ENCODE measurements at places on chromosomes 2 and 18.

DNA sequence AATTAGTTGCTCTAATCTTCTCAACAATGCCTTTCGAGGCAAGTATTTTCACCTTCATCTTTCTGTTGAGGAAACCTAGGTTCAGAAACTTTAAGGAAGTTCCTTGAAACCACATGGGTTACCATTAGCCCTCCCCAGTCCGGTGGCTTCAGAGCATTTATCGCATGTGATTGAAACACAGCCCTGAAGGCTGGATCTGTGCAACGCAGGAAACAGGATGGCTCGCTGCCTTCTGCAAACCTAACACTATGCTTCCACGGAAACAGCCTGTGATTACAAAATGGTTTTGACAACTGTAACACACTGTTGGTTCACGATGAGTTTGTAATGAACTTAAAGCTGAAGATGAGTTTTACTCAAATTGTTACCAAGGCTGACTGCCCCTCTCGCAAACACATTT is 68.5 kb downstream of the EPB41L3 start:
- DNase-seq = no peak

DNA sequence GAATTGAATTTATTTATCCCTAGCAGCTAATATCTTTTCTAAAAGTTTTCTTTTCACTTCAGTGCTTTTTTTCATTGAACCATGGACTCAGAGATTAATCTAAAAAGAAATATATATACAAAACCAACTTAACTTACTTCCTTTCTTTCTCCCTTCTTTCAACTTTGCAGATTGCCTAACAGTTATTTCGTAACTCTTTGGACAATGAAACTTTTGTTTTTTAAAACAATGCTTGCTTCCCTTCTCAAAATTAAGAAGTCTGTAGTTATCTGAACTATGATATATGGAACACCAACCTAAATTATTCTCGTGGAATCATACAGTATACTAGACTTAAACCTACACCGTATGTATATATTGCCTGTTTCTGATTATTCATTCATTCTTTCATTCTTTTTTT is 62.9 kb downstream of the MIB1 start:
- DNase-seq = no peak

DNA sequence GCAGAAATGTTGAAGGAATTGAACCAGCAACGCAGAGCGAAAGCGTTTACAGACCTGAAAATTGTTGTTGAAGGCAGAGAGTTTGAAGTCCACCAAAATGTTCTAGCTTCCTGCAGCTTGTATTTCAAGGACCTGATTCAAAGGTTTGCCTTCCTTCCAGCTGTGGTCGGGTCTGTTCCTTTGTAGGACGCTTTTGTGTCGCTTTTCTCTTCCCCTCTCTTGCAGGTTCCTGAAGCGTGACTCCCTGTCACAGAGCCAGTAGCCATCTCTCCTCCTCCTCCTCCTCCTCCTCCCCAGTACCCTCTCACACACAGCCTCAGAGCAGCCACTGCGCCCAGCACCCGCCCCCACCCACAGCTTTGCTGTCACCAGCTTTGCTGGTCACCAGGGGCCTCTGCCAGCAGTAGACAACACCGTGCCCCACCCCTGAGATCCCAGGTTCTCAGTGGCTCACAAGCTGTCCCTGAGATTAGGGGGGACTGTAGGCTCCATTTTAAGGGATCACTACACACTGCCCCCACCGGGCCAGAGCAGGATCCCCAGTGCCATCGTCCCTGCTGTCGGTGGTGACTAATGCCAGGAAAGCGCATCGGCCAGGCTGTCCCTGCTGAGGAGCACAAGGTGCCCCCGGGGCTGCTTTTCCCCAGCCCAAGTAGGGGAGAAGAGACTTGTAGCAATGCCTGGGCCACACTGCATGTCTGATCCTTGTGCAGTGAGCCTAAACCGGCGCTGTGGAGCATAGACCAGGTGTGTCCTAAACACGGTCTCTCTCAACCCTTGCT is 242.3 kb downstream of the ATAD2B start:
- no peak for DNase-seq

GRCh38 chr2:45114221-45114955 is 105.1 kb upstream of the SIX2 start:
- no peak for DNase-seq

DNA sequence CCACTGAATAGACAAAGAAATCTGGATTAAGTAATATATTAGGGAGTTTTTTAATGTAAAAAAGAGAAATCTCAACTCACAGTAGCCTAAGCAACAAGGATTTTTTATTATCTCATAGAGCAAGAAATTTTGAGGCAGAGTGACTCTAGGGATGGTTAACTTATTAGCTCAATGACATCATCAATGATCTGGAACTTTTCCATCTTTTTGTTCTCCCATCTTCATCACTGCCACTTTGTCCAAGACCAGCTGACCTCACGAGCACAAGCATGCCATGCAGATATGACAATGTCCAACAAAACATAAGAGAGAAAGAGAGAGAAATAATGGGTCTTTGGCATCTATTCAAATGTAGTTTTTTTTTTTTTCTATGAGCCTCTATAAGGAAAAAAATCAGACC is 211.8 kb upstream of the RND3 start:
- DNase-seq = no peak

GRCh38 chr2:127357591-127357990 is 30.2 kb downstream of the MAP3K2 start:
- DNase-seq = no peak

DNA sequence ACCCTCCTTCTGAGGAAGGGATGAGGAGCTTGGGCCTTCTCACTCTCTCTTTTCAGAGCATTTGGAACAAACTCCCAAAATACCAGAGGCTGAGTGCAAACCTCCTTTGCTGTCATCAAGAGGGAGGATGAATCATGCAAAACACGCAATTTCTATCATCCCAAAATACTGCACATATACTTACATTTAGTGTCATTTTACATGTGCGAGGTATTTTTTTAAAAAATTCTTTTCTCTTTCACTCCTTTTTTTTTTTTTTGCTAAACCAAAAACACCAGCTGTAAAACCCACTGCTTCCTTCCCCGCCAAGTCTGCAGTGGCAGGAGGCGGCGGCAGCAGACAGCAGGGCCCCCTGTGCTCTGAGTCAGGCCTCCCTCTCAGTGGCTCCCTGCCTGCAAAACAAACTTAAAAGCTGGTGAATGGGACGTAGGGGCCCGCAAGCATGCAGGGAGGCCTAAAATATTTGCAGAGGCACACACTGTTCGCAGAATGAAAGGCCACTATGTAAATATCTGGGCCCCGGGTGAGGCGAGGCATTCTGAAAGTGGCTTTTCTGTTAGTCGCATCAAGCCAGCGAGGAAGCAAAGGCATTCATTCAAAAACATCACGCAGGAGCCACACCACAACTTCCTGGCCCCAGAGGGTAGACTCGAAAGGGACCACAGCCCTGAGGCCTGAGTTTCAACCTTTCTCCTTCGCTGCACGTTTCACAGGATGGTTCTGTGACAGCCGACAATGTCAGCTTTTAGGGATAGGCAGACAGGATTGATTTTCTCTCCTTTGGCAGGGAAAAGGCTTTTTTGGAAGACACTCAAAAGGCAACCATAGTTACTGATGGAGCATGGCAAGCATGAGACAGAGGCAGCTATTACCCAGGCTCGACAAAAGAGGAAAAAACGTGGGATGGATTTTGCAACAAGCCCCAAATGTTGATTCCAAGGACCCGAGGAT is 73.4 kb downstream of the ACTR2 start:
- peak; percentile 27 for DNase-seq

- DNase-seq = no peak
Observed at GRCh38 chr18:7023581-7023980, 94.0 kb downstream of the LAMA1 start.

- DNase-seq = no peak
Observed at GRCh38 chr2:135163306-135163705, 111.2 kb downstream of the RAB3GAP1 start.

DNA sequence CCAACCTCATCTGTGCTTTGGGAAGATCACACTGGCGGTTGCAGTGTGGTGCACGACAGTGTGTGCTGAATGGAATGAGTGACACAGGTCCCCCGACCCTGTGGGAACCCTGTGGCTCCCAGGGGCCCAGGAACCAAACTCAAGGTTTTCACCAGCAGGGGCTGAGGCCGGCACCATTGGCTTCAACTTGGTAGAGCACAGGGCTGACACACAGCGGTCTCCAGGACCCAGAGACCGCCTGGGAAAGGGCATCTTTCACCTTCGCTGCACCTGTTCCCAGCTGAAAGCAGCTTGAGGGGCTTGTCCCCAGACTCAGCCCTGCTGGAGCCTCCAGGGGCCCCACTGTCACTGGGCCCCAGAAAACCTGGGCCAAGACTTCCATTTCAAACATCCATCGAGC is 59.0 kb upstream of the ODC1 start:
- DNase-seq = no peak

DNA sequence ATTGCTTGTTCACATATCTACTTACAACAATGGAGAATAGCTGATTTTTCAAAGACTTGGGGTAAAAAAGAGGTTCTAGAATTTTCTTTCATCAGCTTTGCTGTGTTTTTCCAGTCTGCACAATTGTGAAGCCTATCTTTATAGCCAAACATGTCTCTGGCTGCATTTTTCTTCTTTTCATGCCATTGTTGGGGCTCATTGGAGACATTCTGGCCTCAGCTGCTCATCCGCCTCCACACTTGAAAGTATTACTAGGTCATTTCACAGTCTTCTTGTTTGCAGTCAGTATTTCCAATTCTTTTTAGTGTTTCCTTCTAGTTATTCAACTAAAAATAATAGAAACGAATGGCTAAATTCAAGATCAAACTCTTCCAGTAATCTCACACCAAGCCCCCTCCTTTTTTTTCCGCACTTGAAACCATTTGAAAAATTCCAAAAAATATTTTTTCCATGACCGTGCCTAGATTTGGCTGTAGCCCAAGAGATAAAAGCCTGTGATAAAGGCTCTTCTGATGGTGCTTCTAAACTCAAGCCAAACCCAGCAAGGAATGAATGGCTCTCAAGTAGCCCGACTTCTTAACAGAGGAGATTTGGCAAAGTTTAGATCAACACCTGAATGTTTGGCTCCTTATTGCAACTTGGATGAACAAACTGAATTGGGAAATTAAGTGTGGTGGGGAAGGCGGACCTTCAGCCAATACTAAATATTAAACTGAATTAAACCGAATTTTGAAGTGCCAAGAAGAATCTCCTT is 103.4 kb downstream of the NRP2 start:
- no peak for DNase-seq

DNA sequence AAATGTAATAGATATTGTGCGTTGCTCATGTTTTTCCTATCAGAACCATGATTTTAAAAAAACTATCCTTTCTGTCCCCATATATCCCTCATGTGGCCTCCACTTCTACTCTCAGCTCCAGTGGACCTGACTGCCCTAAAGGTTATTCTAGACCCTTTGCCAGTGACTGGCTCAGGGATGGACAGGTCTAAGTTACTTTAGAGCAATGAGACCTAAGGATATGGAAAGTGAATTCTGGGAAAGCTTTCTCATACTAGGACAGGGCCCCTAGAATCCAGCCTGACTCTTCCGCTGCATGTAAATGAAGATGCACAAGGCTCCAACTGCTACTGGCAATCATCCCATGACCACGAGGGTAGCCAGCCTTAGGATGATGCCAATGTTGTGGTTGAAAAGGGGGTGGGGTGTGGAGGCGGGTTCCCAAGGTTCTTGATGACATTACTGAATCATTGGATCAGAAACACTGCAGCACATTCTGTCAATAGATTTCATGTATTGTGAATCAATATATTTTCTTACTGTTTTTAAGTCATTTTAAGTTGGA is 21.3 kb downstream of the C2orf69 start:
- no peak for DNase-seq

- DNase-seq = no peak
Observed at GRCh38 chr2:7026742-7027141, 109.5 kb downstream of the RNF144A start.

GRCh38 chr2:23312996-23313606 is 71.9 kb upstream of the KLHL29 start:
- DNase-seq = no peak

- no peak for DNase-seq
Observed at GRCh38 chr2:4597400-4597799, 894.0 kb downstream of the DCDC2C start.

All from activated CD4-positive, CD25-positive, alpha-beta regulatory T cell (primary cell).